ENCODE measurements at places on chromosomes 4 and X.

DNA sequence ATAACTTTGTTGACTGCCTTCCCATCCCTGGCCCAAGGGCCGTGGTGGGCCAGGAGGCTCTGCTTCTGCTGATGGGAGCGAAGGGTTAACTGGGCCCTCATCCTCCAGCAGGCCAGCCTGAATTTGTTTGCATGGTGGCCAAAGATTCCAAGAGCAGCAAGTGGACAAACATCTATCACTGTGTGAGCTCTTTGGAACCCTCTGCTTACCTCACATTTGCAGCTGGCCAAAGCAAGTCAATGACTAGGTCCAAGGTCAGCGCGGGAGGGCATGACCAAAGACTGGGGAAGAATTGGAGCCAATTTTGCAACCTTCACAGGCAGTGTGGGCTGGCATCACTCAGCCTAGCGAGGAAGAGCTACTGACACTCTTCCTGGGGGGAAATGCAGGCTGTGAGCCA is 67.8 kb upstream of the ATP6AP2 start:
- no peak for DNase-seq

- DNase-seq, result no peak
Measured at GRCh38 chrX:10598540-10598939, 21.8 kb downstream of the MID1 start.

DNA sequence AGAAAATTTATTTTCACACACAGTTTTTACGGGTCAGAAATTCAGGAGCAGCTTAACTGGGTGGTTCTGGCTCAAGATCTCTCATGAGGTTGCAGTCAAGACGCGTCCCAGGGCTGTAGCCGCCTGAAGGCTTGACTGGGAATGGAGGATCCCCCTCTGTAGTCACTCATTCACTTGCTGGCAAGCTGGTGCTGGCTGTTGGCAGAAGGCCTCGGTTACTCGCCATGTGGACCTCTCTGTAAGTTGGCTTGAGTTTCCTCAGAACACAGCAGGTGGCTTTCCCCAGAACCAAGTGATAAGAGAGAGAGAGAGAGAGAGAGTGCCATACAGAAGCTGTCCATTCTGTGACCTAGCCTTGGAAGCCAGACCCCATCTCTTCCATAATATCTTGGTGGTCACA is 132.8 kb downstream of the DCLK2 start:
- no peak for DNase-seq

DNA sequence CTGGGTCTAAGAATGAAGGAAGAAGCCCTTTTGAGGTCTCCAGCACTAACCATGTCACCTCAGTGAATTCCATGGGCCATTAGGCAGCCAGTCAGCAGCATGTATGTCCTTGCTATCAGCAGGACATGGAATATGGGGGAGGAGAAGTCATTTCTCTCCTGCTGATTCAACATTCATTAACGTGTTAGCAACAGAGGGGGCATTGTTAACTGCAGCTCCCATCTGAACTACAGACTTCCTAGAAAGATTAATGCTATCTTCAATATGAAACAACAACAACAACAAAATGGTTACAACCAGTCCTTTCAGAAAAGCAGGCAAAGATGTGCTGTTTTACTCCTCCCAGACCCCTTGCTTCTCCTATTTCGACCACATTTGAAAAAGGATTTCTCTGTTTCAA is 120.4 kb upstream of the SLC34A2 start:
- no peak for DNase-seq

DNA sequence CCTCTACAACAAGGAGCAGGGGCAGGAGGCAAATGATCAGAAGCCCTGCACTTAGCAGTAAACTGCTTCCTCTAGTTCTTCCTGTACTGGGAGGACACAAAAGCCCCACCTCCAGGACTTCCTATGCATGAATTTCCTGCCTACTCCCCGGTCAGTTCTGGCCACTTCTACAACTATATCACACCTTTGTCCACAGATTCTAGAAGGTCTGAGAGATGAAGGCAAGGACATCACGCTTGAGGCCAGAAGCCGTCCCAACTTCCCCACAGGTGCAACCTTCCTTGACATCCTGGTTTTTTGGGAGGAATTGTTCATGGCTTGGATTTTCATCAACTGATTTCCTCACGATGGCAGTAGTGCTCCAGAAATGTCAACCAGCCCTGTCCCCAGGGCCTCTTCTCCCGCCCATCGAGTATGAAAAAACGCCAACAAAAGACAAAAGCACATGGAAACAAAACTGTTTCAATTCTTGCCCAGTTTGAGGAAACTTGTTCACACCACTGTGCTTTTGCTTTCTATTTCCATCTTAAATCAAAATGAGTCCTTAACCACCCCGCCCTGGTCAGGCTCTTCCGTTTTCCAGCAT is 206.5 kb upstream of the STK26 start:
- DNase-seq, result no peak

GRCh38 chrX:133983974-133984845 is 1.2 kb downstream of the GPC3 start:
- DNase-seq, result no peak

DNA sequence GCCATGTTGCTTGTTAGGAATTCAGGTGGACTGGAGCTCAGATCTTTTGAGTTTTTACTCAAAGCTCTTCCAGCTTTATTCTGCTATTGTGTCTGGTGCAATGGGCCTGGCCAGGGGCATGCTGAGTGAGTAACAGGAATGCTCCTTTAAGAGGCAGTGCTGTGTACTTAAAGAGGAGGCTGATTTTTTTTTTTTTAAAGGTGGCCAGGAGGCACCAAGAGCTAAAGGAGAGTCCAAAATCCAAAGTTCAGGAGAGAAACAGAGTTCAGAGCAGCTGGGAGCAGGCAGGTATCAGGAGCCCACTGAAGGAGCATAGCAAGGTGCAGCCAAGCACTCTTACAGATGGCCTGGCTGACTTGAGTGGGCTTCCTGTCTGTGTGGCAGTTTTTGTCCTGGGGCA is 178.7 kb downstream of the FMR1NB start:
- no peak for DNase-seq

DNA sequence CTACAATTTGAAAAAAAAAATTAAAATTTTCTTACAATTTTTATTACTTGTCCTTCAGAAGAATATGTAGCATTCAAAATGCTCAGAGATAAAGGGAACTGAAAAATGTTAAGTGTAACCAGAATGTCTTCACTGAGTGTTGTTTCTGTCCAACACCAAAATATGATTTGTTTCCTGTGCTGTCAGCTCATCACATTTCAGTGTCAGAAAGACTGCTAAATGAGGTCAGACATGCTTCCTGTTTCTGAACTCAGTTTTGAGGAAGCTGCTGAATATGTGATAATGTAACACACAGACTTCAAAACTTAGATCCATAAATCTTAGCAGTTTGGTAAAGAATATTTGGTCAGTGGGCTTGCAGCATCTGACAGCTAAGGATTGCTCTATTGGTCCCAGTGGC is 1849.7 kb downstream of the PCDH7 start:
- DNase-seq, result no peak

DNA sequence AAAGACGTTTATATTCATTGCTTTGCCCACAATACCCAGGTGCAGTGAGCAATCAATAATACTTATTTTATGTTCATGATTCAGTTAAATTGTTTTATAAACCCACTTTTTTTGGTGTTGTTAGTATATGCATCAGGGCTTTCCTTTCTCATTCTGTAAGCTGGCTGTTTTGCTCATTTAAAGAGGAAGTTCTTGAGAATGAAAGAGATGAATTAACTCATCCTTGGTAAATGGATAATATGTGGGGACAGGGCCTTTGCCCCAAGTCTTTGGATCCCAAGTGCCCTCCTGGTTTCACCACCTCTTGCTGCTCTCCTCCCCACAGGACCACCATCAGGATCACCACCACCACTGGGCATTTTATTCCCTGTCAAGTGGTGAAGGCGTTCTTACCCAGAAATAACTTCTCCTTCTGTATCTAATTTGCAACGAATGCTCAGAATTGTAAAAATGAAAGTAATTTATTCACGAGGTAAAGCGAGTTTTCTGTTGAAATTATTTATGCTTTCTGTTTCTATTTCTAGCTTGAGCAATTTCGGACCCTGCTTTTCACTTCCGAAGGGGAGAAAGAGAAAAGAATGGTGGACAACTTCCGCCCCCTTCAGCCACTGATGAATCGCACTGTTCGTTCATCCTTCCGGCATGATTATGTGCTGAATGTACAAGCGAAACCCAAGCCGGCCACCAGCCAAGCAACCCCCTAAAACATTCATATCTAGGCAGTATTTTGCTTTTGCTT is 8.2 kb upstream of the ZRSR2 start:
- DNase-seq, result no peak

DNA sequence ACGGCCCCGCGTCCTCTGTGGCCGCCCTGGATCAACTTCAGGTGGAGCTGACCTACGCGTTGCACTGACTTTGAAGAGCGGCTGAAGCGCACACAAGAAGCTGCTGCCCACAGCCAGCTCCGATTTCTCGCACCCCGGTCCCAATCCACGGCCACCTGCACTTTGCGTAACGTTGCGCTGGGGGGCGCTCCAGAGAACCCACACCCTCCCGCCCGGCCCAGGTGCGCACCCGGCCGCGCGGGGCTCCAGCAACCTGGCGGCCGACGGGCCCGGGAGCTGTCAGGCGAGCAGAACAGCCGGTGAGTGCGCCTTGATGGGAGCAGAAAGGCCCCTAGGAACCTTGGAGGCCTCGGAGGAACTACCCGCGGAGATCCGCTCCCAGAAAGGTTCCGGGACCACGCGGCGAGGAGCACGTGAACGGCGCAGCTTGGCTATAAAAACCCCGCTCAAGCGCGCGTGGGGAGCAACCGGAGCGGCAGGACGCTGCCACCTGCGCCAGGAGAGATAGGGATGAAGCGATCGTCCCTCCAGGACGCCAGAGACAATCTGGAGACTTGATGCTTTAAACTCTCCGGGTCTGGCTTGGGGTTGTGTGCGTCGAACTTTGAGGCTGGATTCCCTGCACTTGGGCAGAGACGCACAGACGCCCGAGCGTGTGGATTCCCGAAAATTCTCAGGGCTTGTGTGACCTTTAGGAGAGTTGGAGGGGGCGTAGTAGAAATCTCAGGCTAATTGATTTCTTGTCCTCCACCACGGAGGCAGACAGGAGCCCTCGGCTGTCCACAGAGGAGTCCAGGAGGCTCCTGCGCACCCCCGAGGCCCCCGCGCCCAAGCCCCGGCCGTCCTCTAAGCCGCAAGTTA is 591 bp upstream of the NWD2 start:
- no peak for DNase-seq

- no peak for DNase-seq
Measured at GRCh38 chr4:78532046-78532445, 19.5 kb upstream of the ANXA3 start.

DNA sequence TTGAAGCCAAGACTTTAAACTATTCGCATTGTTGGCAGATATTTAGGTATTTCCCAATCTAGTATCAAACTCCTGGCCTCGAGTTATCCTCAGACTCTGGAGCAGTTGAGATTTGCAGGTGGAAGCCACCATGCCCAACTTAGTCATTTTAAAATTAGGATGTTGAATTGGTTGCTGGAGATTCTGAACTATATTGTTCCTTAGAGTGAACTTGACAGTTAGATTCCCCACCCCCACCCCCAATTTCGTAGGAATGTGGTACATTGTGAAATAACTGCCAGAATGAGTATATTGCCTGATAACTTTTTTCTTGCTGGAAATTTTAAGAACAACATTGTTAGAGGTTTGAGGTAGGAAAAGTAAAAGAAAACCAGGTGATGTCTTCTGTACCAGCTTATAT is 2.3 kb downstream of the NOCT start:
- DNase-seq, result no peak

- DNase-seq, result no peak
Measured at GRCh38 chr4:74433043-74433442, 11.9 kb upstream of the AREG start.

GRCh38 chrX:12080265-12080664 is 58.0 kb upstream of the FRMPD4 start:
- DNase-seq, result no peak

DNA sequence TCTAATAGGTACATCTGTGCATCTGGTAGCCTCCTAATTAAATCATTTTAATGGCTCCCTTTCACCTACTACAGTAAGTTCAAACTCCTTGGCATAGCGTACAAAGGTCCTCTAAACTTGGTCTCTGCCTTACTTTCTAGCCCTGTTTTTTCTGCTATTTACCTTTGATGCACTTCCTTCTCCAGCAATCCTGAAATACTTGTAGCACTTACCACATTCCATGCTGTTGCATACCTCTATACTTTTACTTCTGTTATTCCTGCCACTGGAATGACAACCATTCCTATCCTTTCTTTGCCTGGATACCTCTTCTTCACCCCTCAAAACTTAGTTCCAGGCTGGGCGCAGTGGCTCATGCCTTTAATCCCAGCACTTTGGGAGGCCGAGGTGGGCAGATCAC is 56.6 kb upstream of the LHFPL1 start:
- no peak for DNase-seq

DNA sequence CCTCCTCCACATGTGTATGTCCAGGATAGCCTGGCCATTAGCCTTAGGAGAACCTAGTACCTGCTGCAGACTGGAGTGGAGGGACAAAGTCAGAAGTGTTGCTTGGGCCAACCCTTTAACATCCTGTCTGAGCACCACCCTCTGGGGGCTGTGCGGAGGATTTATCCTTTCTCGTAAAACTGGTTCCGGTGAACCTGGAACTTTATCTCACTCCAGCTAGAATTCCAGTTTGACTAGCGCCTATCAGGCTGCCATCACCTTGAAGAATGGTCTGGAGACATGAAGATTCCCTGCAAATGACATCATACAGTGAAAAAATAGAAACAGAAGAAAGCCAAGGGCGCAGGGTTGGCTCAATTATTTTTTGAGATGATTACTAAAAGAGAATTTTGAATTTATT is 4.0 kb downstream of the TCEAL8 start:
- DNase-seq, result no peak

DNA sequence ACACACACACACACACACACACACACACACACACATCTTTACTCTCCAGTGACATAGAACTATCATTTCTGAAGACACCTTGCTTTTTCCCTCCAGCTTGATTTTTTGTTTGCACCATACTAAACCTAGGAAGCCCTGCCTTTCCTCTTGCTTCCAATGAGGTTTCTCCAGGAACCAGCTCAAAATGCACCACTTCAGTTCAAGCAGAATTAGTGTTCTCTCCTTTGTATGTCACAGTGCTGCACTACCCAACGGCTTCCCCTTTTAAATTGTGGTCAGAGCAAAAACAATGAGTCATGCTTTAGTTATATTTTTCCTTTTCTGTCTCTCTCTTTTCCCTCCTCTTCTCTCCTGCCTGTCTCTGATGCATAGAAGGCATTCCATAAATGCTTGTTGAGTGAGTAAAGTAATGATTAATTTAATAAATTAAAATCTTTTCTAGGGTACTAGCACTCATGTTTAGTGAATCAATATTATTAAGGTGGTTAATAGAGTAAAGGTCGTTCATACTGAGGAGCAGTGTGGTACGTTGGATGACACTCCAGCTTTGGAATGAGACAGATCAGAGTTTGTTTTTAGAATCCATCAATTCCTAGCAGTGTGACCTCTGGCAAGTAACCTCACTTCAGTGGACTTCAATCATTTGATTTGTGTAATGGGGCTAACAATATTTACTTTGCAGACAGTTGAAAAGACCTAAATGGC is 5.9 kb downstream of the RTL3 start:
- DNase-seq, result no peak

DNA sequence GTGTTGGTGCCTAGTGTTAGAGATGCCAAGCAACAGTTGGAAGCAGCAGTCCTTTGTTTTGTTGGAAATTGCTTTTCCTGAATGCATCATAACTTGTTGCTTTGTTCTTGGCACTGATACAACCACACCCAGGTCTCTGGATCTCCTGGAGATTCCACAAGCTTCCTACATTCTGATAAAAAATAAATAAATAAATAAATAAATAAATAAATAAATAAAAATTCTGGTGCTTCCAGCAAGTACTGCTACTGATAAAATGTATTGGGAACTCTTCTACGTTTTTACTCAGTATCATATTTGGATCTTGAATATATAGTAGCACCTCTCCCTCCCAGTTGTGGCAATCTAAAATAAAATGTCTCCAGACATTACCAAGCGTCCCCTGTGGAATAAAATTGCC is 62.7 kb upstream of the GRID2 start:
- no peak for DNase-seq

- no peak for DNase-seq
Measured at GRCh38 chr4:15695729-15696128, 7.1 kb upstream of the BST1 start.
